ENCODE measurements at places on chromosomes 7 and 10. TPM values are rescaled to one million over a fixed set of nuclear protein-coding genes. Genes with fewer than 3 reads are reported as not detected.
A peak's percentile ranks its signal among the peaks of the same experiment; 100 is the strongest.

Gene PON3
- total RNA-seq, result 4.2 TPM

Gene ZNF33A
- total RNA-seq, result 17.3 TPM

DNA sequence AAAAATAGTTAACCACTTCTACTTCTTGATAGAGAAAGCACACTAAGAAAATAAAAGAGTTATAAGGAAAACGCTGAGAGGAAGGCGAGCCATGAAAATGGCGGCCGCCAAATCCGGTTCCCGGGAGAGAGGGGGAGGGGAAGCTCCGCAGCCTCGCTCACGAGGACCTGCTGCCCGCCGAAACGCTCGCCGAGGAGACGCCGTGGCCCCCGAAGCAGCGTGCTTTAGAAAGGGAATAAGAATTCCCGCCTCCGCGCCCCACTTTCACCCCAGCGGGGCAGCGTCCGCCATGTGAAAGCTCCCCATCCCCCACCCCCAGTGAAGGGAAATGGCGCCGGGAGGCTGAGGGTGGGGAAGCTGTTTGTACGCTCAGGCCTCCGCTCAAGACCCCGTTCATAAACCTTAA lies 505 bp downstream of the HNRNPA2B1 start:
- DNase-seq, result peak; percentile 81

GRCh38 chr10:90289037-90289436 lies 568.8 kb downstream of the HTR7 start:
- DNase-seq, result no peak

DNA sequence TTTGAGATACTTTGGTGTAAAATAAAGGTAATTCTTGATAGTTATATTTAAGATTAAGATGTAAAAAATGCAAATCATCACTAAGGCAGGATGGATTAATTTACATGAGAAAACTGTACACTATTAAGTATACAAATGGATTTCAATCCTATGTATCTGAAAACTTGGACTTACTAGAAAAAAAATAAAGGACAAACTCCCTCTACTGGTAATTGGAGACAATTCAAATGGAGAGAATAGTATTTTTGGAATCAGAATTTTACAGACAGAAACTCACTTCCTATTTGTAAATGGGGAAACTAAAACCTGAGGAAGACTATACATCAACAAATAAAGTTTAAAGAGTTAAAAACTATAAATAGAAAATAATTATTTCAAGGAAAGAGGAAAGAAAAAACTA lies 62.6 kb downstream of the CUL2 start:
- no peak for DNase-seq

- DNase-seq, result no peak
Measured at GRCh38 chr7:151246851-151247580, 1.5 kb downstream of the SMARCD3 start.

DNA sequence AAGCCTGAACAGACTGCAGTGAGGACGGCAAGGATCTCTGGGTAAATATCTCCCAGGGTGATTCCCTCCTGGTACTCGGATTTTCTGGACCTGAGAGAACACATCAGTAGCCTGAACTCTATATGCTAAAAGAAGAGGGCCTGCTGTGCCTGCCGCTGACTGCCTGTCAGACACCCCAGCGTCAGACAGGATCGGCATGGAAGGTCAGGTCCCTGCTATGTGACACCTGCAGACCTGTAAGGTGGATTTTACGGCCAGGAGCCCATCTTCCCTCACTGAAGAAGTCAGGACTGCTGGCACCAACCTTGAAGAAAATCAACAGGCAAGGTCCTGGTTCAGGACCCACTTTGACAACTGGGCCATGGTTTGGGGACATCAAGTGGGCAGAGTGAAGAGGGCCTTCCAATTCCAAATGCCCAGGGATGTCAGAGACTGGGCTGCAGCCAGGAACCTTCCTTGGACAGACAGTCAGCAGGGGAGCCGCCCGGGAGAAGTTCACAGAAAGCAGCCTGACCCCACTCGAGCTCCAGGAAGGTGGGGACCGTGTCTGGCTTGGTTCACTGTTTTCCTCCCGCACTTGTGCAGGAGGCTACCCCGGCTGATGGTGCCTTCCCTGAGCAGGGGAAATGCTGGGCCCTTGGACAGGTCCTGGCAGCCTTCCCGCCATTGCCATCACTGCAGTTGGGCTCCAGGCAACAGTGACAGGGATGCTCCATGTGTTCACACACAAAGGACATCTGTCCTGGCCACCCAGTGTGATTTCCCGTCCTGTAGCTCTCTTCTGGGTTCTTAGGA lies 91.8 kb upstream of the LANCL2 start:
- no peak for DNase-seq

DNA sequence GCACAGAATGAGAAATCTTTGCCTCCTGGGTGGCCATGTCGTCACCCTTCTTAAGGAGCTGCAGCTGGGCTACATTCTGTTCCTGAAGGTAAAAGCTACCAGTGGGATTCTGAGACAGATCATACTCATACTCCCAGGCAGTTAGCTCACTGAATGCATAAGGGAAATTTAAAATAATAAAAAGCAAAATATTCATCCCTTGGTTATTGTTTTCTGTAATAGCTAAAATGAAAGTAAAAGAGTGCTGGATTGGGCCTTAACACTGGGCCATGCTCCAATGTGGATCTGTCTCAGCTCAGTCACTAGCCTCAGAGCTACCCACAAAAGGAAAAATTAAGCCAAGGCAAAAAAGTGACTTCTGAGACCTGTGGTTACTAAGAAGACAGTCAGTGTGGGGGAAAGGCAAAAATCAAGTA lies 8.9 kb upstream of the DYNC2I1 start:
- DNase-seq, result no peak

- no peak for DNase-seq
Measured at GRCh38 chr7:113446791-113447190, 328.4 kb upstream of the SMIM30 start.

- DNase-seq, result no peak
Measured at GRCh38 chr10:123774132-123774742, 108.1 kb downstream of the GPR26 start.

All from transverse colon (tissue), 4 donors.